ENCODE measurements at places on chromosomes 16 and 17.
A peak's percentile ranks its signal among the peaks of the same experiment; 100 is the strongest.

GRCh38 chr17:50560931-50561745 lies 623 bp downstream of the CACNA1G start:
- DNase-seq: no peak

DNA sequence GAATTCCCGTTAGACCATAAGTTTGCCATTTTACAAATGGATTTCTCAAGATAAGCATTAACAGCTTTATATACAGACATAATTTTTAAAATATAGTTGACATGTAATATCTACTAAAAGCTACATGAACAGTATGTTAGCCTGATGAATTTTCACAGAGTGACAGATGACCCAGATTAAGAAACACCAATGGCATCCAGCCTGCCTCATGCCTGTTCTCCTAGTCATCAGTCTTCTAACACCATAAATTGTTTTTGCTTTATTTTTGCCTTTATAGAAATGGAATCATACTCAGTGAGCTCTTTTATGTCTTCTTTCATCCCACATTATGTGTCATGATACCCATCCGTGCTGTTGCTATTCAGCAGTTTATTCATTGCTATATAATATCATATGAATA lies 80.0 kb downstream of the ATF7IP2 start:
- no peak for DNase-seq

- peak; percentile 26 for DNase-seq
Observed at GRCh38 chr17:6936370-6937028, 59.4 kb upstream of the ALOX12 start.

- DNase-seq: no peak
Observed at GRCh38 chr16:77856438-77857160, 68.2 kb downstream of the VAT1L start.

DNA sequence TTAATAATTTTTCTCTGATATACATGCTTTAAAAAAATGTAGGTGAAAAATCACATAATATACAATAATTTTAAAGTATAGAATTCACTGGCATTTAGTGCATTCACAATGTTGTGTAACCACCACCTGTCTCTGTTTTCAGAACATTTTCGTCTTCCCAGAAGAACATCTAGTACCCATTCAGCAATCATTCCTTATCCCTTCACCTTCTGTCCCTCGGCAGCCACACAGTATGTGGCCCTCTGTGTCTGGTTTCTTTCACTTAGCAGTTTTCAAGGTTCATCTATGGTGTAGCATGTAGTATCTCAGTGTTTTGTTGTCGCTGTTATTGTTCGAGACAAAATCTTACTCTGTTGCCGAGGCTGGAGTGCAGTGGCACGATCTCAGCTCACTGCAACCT lies 33.6 kb downstream of the PRPSAP2 start:
- no peak for DNase-seq

DNA sequence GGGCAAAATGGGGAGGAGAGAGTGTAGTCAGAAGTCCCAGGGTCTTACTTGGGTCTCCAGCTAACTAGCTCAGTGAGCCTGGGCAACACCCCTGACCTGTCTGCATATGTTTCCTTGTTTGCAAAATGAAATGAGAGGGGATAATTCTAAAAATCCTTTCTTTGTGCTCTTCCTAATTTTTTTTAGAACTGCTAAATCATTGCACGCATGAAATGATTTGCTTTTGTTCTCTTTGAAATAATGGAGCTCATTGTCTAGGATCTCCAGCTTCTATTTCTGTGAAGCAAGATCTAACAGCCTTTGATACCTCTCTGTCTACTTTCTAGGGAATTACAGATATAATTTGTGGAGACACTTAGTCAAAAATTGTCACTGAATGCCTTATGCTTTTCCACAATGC lies 181.3 kb downstream of the CDH13 start:
- no peak for DNase-seq

DNA sequence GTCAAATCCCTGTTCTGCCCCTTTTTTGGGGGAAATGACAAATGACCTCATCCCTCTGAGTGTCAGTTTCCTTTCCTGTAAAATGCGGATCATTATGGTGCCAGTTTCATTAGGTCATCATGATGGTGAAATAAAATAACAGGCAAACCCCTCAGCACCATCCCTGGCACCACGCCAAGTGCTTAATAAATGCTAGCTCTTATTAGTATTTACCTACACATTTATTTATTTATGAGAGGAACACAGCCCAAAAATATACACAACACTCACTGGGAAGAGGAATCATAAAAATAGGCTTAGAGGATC lies 28.6 kb upstream of the GPRC5B start:
- DNase-seq: peak; percentile 29

- DNase-seq: no peak
Observed at GRCh38 chr16:55236655-55237054, 87.3 kb upstream of the IRX6 start.

- DNase-seq: no peak
Observed at GRCh38 chr17:8159459-8160223, 3.1 kb downstream of the VAMP2 start.

GRCh38 chr17:50059759-50060273 lies 3.9 kb downstream of the ITGA3 start:
- peak; percentile 63 for DNase-seq

DNA sequence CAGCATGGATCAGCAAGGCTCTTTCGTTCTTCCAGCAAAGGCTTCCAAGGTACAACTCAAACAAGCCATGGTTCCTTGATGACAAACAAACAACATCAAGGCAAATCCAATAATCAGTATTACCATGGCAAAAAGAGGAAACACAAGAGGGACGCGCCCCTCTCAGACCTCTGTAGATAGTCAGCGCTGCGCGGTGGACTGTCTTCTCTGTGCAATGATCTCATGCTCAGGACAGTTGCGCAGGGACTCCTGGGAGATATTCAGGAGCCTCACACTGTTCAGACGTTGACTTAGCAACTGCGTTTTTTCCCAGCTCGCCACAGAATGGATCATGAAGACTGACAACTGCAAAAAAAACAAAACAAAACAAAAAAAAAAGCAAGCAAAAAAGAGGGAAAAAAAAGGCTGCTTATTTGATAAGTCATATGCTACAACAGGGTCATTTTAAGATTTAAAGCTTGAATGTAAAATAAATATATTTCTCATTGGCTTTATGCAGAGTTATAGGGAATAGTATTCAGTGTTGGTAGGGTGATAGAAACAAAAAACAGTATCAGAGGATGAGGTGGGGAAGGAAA lies 37.1 kb upstream of the ADCY7 start:
- DNase-seq: no peak

DNA sequence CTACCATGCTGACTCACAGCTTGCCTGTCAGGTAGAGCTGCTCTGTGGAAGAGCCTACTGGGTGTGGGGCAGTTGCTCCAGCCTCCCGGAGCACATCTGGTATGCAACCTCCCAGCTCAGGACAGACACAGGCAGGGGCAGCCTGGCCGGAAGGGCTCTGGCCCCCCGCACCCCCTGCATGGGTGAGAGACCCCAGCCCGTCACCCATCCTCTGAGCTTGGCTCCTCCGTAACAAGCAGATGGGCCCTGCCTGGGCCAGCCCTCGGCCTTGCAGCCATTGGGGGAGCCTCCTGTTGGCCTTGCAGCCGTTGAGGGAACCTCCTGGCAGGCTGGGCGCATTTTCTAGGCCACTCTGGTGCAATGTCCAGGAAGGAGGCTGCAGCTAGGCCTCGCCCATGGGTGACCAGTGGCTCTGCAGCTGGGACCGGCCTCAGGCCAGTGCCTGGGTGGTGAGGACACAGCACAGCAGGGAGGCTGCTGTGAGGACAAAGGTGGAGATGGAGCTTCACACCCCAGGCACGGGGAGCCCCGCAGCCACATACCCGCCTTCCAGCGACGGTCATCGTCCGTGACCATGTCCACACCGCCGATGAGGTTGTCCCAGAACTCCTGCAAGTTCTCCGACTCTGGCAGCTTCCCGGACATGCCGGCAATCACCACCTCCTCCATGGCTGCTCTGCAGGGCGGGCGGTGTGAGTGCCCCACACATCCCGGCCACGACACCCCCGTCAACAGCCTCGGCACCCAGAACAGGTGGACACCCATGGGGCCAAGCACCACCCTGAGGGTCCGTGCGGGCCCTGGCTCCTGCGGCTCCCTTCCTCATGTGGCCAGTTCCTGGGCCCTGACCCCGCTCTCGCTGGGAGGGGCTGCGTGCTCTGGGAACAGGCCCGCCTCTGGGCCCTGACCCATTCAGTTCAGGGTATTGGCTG lies 2.0 kb downstream of the FASN start:
- no peak for DNase-seq

- no peak for DNase-seq
Observed at GRCh38 chr17:68368387-68368786, 77.1 kb downstream of the ARSG start.

GRCh38 chr16:84003038-84003437 lies 35.0 kb downstream of the NECAB2 start:
- DNase-seq: no peak

- no peak for DNase-seq
Observed at GRCh38 chr17:10130263-10130662, 68.1 kb downstream of the GAS7 start.

- DNase-seq: no peak
Observed at GRCh38 chr17:50615828-50616227, 18.9 kb upstream of the ABCC3 start.

GRCh38 chr17:48541036-48541576 lies 3.8 kb downstream of the HOXB2 start:
- no peak for DNase-seq

DNA sequence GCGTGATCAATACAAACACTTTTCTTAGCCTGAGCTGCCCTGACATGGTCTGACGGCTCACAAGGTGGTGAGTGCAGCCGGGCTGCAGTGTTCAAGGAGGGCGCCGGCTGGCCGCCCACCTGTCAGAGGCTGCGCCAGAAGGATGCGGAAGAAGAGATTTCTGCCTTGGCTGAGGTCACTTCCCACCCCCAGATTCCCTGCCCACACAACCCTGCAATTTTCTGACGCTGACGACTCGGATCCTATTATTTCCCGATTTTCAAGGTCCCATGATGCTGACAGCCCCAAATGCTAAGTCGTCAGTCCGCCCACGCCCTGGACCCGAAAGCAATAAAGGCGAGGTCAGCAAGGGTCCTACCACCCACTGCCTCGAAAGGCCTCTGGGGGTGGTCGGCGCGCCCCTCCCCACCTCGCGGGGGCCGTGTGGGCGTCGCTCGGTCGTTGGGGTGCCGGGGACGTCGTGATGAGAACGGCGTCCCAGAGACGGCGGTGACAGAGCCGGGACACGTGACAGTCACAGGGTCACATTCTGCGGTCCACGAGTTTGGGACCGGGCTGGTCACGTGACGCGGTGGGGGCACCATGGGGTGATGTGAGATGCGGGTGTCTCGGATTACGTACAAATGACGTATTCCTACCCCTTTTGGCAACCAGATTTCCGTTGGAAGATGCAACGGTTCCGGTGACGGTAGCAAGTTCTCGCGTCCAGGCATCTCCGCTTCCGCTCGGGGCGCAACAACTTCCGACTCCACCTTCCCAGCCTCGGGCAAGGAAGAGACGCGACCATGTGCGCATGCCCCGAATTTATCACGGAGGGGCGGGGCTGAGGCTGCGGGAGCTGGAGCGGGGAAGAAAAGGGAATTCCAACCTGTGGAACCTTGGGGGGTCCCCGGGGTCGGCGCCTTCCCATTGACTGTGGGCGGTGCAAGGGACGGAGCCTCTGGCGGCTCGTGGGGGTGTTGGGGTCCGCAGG lies at the start of gene STX4:
TSS of gene STX4 (plus strand) at position 823 of the 973 bp plus-strand sequence. CDS start 248 bp downstream, outside the sequence.
- DNase-seq: peak; percentile 97

GRCh38 chr17:38777641-38778250 lies 21.6 kb downstream of the PIP4K2B start:
- no peak for DNase-seq

DNA sequence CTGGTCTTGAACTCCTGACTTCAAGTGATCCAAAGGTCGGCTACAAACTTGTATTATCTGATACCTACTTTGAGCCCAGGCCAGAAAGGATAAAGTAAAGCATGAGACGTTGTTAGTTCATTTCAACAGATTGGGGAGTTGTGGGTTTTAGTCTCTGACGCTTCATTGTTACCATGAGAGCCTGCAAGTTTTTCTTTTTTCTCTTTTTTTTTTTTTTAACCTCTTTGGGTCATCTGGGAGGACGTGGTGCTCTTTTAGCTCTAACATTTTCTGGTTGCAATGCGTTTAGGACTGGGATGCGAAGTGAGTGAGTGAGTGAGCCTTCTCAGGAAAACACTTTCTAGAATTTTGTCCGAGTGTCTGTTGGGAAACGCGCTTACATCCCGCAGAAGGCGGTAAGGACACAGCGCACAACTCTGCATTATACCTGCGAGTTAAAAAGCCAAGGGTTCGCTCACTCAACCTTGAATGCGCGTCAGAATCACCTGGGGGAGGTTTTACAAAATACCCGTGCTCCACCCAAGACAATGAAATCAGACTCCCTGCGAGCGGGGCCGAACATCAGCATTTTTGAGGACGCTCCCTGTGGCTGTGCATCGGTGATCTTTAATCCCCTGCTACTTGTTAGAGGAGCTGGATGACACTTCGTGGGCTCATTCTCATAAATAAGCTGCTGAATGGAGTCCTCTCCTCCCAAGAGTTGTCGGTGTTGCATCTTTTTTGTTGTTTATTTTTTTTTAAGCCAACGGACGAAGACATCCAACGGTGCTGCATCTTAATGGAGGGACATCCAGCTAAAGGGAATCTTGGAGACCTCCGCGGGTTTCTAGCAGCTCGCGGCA lies 629 bp upstream of the RNF135 start:
- no peak for DNase-seq

GRCh38 chr17:29722411-29723198 lies 99.9 kb upstream of the CORO6 start:
- DNase-seq: no peak

- DNase-seq: no peak
Observed at GRCh38 chr17:9105068-9105868, 84.0 kb downstream of the NTN1 start.

- DNase-seq: no peak
Observed at GRCh38 chr17:54945231-54945630, 23.2 kb downstream of the COX11 start.

DNA sequence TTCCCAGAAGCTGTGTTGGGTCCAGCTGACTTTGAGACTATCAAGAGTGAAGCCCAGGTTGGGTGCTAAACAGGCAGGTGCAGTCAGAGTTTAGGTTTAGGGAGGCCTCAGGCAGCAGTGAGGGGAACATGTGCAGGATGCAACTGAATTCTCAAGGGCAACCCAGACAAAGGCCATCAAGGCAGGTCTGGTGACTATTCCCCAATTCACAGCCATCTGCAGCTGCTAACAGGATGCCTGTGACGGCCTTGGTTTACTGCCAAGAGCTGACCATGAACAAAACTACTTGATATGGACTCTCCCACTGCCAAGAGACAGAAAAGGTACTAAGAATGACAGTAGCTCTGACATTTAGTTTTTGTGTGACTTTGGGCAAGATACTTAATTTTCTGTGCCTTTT lies 45.2 kb upstream of the BCAR1 start:
- DNase-seq: peak; percentile 30

GRCh38 chr16:81399909-81400308 lies 44.7 kb upstream of the CMIP start:
- DNase-seq: no peak

- DNase-seq: no peak
Observed at GRCh38 chr16:19472482-19472881, 49.4 kb downstream of the GDE1 start.

GRCh38 chr17:41518031-41518430 lies 659 bp downstream of the KRT15 start:
- no peak for DNase-seq

GRCh38 chr16:1968146-1968953 lies 1.7 kb downstream of the RNF151 start:
- no peak for DNase-seq

GRCh38 chr17:43372273-43372911 lies 26.4 kb upstream of the ARL4D start:
- no peak for DNase-seq

- DNase-seq: no peak
Observed at GRCh38 chr17:7839190-7839875, 5.3 kb downstream of the KDM6B start.

- DNase-seq: no peak
Observed at GRCh38 chr17:77708049-77708448, 250.5 kb upstream of the TNRC6C start.
